Germinal center (tissue), 1 donor: ENCODE measurements at places on chromosomes 6 and 20.

DNA sequence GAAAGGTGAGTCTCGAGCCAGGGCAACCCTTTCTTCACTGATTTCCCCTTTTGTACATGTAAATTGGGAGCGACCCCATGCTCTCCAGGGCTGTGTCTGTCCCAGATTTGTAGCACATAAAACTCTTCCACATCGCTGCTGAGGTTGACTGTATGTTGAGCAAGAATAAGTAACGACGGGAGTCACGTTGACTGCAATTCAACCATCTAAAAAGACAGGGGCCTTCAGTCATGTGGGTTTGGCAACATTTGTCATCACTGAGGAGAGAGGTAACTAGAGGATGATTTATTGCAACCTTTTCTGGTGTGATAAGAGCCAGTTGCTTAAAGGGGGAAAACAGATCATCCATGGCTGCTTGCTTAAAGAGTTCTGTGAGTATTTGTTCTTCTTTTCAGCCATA is 159.4 kb upstream of the SULF2 start:
- DNase-seq: no peak

DNA sequence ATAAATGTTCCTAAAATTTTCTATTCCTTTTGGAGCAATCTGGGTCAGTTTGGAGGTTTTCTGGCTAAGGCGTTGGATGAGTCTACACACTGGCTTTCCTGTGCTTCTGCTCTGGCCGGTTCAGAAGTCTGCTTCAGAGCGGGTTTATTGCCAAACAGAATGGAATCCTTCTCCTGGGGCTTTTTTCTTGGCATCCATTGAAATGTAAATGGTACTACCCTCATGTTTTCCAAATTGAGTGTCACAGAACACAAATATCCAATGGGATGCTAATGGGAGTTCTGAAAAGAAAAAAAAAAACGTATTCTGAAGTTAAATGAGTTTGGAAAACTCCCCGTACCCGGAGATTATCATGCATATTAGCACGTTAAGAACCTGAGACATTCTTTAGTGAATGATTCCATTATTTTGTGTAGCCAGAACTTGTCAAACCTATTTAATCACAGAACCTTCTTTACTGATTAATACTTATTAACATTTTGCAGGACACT is 930.3 kb downstream of the QKI start:
- DNase-seq: no peak

- DNase-seq: no peak
Measured at GRCh38 chr6:132412656-132413498, 11.6 kb upstream of the MOXD1 start.

GRCh38 chr6:1024587-1024986 is 287.3 kb upstream of the FOXQ1 start:
- DNase-seq: no peak

DNA sequence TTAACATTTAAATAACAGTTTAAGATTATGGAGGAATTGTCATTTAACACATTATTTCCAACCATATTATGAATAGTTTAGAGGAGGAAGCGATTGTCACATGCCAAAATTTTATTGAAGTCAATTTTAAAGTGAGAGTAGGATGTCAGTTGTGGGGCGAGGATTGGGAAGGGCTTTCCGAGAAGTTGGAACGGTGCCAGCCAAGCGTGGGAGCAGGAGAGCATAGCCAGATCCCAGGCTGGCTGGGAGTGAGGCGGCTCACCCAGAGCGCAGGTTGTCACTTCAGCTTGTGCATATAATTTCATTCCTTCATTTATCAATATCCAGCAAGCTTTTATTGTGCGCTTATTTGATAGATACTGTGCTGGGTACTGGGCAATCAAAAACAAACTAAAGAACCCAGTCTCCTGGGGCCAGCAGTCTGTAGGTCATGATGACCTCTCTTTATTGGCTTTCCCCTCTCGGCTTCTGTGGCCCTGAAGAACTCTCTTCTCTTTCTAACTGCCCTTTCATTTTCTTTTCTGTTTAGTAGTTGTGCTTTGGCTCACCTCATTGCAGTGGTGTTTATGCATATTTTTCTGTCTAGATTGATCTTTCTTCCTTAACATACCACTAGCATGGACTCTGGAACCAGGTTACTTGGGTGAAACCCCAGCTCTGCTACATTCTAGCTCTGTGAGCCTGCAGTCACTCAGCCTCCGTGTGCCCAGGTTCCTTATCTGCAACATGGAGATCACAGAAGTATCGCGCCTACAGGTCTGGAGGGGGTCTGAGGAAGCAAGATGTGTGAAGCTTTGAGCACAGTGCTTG is 6.4 kb downstream of the CEP43 start:
- DNase-seq: no peak

- DNase-seq: peak; percentile 53
Measured at GRCh38 chr6:2891768-2892170, 11.3 kb downstream of the SERPINB9 start.

DNA sequence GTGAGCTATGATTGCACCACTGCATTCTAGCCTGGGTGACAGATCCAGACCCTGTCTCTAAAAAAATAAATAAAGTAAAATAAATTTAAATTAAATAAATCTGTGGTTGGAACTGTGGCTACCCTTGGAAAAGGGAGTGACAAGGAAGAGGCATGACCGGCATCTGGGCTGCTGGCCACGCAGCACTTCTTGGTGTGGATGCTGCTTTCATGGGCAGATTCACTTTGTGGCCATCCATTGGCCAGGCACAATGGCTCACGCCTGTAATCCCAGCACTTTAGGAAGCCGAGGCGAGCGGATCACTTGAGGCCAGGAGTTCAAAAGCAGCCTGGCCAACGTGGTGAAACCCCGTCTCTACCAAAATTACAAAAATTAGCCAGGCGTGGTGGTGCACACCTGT is 16.1 kb downstream of the EBF4 start:
- no peak for DNase-seq

- DNase-seq: no peak
Measured at GRCh38 chr6:47489995-47490394, 12.4 kb downstream of the CD2AP start.

- no peak for DNase-seq
Measured at GRCh38 chr6:46581459-46582177, 71.0 kb downstream of the CYP39A1 start.

- no peak for DNase-seq
Measured at GRCh38 chr6:130409418-130410100, 43.7 kb downstream of the TMEM200A start.

DNA sequence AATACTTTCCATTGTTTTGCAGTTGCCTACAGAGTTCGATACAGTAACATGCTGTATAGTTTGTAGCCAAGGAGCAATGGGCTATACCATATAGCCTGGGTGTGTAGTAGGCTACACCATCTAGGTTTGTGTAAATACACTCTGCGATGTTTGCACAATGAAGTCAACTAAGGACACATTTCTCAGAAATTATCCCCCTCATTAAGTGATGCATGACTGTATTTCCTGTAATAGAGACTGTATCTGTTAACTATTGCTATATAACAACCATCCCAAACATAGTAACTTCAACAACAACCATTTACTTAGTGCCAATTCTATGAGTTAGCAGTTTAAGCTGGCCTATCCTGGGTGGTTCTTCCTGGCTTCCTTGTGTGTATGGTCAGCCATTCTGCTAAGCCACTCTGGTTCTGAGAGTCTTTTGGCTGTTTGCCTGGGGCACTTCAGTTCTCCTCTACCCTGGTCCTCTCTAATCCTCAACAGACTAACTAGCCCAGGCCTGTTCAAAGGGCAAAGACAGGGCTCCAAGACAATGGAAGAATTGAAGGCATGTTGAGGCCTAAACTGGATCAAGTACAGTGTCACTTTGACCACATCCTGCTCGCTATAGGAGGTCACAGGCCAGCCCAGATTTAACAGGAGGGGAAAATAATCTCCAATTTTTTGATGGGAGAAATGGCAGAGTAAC is 124.0 kb downstream of the PLCB1 start:
- DNase-seq: no peak

DNA sequence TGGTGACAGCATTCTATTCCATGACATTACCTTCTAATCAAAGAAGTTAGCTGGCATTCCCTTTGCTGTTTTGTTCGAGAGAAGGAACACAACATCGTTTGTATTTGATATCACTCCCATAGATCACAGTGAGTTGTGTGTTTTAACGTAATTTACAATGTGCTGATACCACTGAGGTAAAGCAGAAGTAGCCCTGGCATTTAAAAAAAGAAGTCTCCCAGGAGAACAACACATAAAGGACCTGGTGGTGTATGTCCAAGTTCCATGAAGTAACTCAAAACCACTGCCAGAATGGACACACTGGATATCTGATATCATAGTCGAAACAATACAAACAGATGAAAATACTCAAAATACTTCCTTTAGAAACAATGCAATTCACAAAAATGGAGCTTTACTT is 351.7 kb downstream of the RNGTT start:
- no peak for DNase-seq

- no peak for DNase-seq
Measured at GRCh38 chr6:128696691-128697689, 176.6 kb upstream of the PTPRK start.

DNA sequence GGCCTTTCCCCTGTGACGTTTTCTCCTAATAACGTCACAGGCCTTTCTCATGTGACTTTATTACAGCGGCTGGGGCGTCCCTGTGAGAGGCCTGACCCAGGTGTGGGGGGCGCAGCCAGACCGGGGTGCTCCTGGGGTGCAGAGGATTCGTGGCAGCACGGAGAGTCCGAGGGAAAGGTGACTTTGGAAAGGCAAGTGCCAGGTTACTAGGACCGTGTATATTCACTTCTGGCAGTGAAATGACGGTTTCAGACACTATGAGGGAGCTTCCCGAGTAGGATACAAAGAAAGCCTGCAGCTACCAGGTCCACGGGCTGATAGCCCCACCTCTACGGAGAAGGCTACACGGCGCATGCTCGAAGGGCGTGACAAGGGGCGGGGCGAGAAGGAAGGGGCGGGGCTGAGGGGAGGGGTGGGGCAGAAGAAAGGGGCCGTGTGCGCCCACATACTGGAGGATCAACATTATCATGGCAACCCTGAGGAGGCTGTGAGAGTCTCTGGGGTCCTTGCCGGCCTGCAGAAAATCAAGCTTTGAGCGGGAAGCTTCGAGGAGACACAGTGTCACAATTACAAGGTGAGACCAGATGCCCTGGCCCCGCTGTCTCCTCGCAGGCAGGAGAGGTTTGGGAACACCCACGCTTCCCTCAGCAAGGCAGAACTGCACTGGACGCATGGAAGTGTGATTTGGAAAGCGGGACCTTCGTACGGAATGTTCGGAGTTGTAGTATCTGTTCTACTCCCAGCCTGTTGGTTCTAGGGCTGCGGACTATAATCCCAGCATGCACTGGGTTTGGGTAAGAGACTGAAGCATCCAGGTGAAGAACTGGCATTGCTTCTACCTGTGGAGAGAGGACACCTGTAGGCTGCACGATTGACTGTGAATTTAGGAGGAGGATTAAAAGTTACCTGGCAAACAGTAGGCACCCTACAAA is 54.4 kb upstream of the ZNF337 start:
- DNase-seq: peak; percentile 67

DNA sequence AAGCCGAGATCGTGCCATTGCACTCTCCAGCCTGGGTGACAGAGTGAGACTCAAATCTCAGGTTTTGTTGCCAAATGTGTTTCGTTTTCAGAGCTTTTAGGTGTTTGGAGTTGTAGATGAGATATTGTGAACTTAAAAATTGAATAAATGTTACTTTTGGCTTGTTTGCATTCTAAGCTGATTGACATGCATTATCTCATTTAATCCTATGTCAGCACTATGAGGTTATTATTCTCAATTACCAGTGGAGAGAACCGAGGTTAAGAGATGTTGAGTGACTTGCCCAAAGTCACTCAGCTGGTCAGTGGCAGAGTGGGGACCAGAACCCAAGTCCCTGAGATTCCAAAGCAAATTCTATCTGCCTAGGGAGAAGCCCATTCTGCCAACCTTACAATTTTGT is 72.6 kb upstream of the PIM1 start:
- no peak for DNase-seq

GRCh38 chr6:19380293-19380692 is 456.9 kb upstream of the ID4 start:
- no peak for DNase-seq

GRCh38 chr6:47170617-47170947 is 128.4 kb upstream of the ADGRF1 start:
- no peak for DNase-seq

- no peak for DNase-seq
Measured at GRCh38 chr6:106247733-106248132, 77.8 kb downstream of the ATG5 start.

DNA sequence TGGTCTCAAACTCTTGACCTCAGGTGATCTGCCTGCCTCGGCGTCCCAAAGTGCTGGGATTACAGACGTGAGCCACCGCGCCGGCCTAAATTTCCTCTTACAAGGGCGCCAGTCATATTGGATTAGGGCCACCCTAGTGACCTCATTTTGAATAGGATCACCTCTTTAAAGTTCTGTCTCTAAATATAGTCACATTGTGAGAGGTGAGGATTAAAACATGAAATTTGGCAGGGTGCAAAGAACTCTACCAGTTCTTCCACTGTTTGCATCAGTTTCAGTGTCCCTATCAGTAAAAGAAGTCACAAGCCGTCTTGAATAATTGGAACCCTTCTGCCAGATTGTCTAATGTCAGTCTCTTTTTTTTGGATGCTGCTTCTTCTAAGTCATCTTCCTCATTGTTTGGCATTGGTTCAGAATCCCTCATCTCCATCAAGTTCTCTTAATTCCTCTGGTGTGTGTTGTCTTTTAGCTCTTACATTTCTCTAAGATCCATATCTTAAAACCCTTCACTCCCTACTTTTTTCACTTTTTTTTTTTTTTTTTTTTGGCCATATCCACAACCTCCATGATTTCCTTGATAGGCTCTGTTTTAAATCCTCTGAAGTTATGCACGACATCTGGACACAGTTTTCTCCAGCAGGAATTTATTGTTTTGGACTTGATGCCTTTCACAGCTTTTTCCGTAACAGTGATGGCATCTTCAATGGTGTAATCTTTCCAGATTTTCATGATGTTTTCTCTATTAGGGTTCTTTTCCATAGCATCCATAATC is 56.8 kb downstream of the NCOA3 start:
- DNase-seq: no peak

- DNase-seq: no peak
Measured at GRCh38 chr6:166949528-166950442, 6.6 kb downstream of the RNASET2 start.
